Suppressor macrophage (primary cell): ENCODE measurements at places on chromosomes 6 and 20.

DNA sequence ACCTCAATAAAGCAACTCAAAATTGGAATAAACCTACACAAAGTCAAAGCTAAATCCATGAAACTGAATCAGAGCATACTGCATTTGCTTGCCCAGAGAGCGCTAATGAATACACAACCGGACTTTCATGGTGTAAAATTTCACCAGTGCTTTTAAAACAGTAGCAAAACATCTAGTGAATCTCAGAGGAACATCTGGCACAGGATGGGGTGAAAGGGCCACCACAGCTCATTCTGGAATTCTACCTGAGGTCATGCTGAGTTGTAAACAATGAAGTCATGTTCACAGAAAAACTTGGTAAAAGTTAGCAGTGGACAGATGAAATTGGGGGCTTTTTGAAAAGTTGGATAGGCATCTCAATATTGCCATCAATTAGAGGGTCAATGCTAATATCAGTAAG lies 125.6 kb upstream of the STXBP5 start:
- DNase-seq, result no peak

DNA sequence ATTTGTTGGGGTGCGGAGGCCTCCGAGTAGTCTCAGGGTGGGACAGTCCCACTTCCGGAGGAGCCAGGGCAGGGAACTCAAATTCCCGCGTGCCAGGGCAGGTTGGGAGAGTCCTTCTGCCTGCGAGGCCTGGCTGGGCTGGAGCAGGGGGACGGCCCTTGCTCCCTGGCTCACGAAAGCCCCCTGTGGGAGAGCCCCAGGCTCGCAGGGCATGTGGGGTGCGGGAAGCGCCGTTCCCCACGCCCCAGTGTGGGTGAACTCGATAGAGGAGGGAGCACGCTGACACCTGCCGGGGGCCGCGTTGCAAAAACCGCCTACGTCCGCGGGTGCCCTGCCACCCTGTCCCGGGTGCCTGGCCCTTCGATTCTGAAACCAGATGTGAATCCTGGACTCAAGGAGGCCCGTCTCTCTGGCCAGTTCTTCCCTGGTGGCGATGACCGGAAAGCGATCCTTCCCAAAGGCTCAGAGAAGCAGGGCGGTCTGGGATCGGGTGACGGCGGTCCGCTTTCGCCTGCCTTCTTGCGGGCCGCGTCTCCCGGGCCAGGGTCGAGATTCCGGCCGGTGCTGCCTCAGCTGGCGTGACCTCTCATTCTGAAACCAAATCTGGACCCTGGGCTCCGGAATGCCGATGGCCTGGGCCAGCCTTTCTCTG lies 1846.5 kb upstream of the DEFB115 start:
- no peak for DNase-seq

- DNase-seq, result no peak
These were observed 20.8 kb upstream of the SNRPB2 start for GRCh38 chr20:16709017-16709416.

DNA sequence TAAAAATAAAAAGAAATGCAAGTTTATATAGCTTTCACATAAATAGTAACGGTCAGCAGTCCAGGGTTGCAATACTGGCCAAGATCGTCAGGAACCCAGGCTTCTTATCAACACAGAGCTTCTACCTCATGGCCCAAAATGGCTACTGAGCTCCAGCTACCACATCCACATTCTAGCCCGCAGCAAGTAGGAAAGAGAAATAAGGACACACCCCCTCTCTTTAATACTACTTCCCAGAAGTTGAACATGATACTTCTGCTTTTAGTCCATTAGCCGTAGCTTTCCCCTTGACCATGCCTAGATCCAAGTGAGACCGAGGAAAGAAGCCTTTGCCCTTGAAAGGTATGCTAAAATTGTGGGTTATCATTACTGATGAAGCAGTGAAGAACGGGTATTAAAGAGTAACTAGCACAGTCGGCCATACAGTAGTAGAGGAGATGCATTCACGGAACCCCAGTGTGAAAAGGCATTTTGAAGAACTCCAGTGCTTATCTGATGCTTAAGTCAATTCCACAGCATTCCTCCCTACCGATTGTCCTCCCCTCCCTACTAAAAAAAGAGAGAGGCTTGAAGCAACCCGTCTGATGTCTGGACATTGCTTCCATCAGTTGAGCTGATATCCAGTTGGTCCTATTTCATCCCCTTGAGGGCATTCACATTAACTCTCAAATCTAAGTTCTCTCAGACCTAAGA lies 226.9 kb upstream of the RREB1 start:
- DNase-seq, result no peak

DNA sequence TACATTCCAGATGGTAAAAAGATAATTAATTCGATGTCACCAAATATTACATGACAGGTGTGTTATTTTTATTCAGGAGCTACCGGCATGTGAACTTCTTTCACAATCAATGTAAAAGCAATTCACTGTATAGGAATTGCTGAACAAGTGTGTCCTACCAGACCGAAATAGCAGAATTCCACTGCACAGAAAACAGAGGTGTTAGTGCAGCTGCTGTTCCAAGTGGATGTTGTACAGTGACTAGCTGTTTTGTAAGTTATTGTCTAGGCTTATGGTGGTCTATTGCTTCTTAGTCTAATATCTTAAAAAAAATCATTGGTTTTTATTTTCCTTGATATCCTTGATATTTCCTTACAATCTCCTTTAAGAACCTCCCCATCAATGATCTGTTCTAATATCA lies 107.4 kb downstream of the COL19A1 start:
- no peak for DNase-seq

DNA sequence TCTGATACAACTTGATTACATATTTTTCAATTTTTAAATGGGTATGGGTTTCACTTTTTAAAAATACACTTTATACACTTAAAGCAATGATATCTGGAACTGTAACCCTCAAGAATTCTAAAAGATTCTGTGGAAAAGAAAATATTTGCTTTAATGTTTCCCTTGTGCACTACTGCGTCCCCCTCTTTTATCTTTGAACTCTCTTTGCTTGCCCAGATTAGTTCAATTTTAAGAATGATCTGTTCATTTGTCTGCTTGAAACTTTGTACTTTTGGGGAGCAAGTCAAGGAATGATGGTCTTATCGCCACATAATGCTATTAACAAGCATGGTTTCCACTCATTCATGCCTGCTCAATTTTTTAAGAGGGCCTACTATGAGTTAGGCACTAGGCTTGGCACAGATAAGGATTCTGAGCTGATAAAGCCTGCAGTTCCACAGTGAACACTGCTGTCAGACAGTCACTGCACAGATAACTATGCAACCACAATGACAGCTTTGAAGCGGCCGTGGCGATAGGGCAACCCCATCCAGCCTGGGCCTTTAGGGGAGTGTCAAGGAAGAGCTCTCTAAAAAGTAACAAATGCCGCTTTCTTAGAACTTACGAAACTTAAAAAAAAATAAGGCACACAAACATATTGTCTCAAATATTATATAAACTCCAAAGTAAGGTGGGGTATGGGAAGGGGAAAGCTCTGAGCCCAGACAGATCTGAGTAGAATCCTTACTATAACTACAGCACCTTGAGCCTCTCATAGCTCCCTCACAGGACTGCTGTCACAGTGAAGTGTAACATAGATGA lies 29.7 kb downstream of the FYN start:
- DNase-seq, result peak; percentile 40

GRCh38 chr6:112466373-112467151 lies 119.4 kb downstream of the RFPL4B start:
- no peak for DNase-seq

DNA sequence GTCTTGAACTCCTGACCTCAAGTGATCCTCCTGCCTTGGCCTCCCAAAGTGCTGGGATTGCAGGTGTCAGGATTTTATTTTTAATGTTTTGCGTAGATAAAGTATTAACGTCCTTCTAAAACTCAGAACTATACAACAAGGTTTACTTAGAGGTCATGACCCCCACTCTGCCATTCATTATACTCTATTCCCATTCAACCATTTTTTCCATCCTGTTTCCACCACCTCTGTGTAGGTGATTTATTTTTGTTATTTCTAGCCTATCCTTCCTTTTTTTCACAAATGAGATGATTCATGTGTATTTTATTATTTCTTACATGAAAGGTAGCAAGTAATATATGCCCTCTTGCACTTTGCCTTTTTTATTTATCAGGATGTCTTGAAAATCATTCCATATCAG lies 138.1 kb downstream of the FARS2 start:
- no peak for DNase-seq

DNA sequence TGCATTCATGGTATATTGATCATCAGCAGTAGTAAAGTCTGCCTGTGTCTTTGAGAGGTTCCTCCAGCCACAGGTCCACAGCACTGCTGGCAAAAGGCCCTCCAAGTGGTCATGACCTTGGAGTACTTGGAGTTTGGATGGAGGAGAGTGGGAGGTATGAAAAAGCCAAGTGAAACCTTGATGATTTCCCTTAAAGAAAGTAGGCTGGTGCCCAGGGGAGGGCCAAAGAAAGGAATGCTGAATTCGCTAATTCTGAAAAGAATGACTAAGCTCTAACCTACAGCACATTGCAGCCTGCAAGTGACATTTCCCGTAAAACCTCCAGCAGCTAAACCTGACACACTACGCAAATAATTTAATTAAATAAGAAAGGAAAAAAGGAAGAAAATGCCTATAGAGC lies 223.4 kb upstream of the TAB2 start:
- DNase-seq, result peak; percentile 33

DNA sequence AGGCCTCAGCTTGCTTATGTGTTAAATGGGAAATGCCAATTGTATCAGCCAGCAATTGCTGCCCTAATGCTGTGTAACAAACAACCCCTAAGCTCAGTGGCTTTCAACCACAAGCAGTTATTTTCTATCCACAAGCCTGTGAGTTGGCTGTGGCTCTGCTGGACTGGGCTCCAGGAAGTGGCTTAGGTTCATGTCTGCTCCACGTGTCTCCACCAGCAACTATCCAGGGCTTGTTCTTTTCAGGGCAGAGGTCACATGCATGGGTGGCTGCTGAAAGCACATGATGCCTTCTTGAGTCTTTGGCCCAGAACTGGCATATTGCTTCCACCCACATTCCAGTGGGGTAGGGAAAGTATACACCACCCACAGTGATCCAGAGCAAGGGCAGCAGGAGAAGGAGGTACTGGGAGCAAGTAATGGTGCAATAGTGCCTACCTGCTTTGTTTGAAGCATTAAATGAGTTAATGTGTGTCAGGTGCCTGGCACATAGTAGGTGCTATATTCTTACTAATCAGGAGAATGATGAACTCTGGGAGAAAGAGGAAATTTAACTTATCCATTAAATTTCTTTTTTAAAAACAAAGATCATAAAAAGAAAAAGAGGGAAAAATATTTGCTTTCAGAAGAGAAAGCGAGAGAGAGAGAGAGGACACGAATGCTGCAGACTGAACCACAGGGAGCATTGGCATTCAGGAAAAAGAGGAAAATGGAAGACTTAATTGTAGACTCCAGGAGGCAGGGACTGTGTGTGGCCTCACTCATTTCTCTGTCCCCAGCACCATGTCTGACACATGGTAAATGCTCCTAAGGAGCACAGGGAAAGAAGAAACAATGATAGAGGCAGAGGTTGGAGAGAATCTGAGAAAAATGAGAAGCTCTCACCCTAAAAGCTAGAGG lies 25.2 kb upstream of the RNF24 start:
- DNase-seq, result peak; percentile 86

DNA sequence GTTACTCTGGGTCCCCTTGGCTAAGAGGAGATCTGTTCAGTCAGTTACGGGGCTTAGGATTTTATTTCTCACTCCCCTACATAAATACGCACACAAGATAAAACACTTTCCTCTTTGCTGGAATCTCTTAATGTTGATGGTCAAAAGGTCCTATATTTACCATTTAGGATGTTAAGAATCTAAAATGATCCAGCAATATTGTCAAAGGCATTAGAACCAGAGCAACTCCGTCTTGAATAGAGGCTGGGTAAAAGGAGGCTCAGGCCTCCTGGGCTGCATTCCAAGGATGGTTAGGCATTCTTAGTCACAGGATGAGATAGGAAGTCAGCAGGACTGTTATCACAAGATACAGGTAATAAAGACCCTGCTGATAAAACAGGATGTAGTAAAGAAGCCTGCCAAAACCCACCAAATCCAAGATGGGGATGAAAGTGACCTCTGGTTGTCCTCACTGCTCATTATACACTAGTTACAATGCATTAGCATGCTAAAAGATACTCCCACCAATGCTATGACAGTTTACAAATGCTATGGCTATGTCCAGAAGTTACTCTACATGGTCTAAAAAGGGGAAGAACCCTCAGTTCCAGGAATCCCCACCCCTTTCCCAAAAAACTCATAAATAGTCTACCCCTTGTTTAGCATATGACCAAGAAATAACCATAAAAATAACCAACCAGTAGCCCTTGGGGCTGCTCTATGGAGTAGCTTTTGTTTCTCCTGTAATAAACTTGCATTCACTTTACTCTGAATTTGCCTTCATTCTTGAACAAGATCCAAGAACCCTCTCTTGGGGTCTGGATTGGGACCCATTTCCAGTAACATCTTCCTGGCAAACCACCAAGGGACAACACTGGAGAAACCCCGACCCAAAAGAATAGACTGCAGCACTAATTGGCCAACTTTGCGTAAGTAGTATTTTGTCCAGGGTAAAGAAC lies 107.5 kb downstream of the DTNBP1 start:
- no peak for DNase-seq

DNA sequence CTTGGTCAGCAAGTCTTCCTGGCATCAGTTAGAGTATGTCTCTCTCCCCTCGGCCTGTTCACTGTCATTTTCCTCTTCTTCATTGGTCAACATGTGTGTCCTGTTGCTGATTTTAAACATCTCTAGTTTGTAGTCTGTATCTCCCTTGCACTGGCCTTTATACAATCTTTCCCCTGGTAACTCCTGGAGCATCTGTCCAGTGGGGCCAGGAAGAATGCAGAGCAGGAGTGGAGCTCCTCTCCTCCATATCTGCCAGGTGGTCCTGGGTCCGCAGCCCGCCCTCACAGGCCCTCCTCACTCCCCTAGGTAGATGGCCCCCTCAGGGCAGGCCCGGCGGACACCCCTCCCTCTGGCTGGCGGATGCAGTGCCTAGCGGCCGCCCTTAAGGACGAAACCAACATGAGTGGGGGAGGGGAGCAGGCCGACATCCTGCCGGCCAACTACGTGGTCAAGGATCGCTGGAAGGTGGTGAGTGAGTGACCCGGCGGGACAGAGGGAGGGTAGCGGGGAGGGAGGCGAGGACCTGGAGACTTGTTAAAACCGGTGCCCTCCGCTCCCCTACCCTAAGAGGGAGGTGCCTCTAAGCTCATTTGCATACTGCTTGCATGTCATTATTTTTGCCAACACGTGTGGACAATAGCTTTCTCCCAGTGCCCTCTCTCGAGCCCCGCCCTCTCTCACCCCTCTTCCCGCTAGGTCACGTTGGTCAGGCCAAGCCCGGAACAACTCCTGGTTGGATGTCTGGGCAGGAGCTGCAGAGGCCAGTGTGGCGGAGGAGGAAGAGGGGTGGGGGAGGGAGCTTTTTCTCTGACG lies 3.2 kb downstream of the TTBK1 start:
- peak; percentile 67 for DNase-seq

- peak; percentile 49 for DNase-seq
These were observed 31.2 kb downstream of the TNFRSF21 start for GRCh38 chr6:47278545-47278944.

GRCh38 chr6:142887517-142887916 lies 57.5 kb downstream of the HIVEP2 start:
- no peak for DNase-seq
